ENCODE measurements at places on chromosomes 2 and 18.

- DNase-seq: no peak
Measured at GRCh38 chr2:25311865-25312575, 29.7 kb downstream of the DNMT3A start.

GRCh38 chr18:5410582-5410981 is 115.1 kb upstream of the ZBTB14 start:
- no peak for DNase-seq

GRCh38 chr2:207370646-207371045 is 159.1 kb upstream of the CREB1 start:
- DNase-seq: no peak

DNA sequence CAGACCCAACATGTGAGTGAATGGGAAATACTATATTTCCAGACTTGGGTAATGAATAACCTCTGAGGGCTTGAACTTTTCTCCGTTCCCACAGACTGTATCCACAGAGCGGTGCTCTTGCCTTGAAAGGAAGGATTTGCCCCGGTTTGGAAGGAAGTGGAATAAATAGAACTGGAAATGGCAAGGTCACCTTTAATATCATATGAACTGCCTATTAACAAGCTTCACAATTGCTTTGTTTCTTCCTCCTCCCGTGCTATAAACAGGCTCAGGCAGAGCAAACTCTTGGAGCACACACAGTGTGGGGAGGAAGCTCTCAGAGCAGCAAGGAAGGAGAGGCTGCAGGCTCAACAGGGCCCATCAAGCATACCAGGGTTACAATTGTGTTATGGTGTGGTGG is 28.5 kb upstream of the DARS1 start:
- no peak for DNase-seq

- DNase-seq: no peak
Measured at GRCh38 chr2:64591188-64591587, 62.5 kb downstream of the SERTAD2 start.

DNA sequence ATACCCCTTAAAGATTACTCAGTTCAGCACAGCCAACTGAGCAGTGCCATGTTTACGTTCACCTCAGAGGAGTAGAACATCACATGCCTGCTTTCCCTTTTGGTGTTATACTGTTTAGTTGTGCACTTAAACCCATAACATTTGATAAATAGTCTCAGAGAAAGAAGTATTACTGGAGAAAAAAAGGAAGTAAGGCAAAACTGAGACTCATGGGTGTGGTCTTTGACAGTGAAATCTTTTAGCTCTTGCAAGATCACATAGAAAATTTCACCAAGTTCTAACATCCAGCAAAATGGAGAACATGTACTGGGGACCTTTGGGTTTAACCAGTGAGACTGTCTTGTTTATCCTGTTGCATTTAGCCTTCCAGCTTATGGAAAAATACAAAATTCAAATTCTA is 5.6 kb downstream of the TANK start:
- DNase-seq: no peak

DNA sequence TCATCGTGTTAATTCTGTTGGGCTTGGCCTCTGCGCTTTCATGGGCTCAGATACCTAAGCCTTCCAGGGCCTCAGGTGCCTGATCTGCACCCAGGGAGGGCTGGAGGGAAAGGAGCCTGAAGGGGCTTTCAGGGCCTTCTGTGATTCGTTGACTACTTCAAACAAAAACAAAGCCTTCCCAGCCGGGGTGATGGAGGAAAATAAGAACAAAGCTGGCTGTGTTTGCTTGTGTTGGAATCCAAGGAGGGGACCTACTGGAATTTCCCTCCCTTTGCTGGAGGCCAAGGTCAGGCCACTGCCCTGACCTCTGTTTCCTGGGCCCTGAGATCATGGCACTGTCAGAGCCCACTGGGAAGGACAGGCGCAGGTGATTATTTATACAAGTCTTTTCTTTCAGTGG is 135.3 kb downstream of the KLHL29 start:
- no peak for DNase-seq

DNA sequence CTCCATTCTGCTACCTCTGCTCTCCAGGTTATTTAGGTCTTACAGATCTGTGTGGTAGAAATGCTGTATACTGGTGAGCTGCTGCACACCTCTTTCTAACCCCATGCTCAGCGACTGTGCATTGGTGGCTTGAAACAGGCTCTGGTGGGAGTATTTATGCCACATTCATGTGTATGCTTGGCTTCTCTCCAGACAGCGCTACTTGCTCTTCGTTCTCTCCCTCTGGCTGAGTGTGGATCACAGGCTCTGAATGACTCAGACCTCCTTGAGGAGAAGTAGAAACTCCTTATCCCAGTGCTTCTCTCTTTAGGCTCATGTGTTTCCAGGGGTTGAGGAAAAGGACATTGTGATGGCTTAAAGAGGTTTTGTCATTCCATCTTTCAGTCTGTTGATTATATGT is 54.9 kb downstream of the FHOD3 start:
- peak; percentile 74 for DNase-seq

GRCh38 chr2:182422864-182423263 is 4.0 kb downstream of the PDE1A start:
- no peak for DNase-seq

GRCh38 chr2:126638746-126639145 is 17.2 kb upstream of the GYPC start:
- DNase-seq: no peak

GRCh38 chr2:28613186-28613585 is 117.3 kb downstream of the PLB1 start:
- DNase-seq: no peak

- DNase-seq: no peak
Measured at GRCh38 chr18:60982329-60982695, 350.9 kb upstream of the CDH20 start.

- peak; percentile 62 for DNase-seq
Measured at GRCh38 chr2:25877431-25878360, 591 bp downstream of the ASXL2 start.

GRCh38 chr2:67015681-67016080 is 381.5 kb upstream of the ETAA1 start:
- no peak for DNase-seq

DNA sequence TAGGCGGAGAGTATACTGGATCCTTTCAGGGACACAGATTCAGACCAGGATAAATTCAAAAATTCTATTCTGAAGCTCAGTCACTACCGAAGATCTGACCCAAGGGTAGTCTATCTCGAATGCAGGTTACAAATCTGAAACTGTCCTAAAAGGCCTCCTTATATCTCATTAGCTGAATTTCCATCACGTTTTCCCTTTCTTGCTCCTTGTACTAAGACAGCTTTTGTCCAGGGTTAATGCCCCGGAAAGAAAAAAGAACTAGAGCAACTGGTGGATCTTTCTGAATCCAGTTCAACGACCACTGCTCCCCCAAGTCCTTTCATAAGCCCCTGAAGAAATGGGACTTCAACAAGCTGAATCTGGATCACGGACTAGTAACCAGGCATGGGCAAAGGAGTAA is 97.5 kb upstream of the CCDC85A start:
- no peak for DNase-seq

GRCh38 chr2:47917276-47917961 is 11.1 kb upstream of the FBXO11 start:
- DNase-seq: no peak

DNA sequence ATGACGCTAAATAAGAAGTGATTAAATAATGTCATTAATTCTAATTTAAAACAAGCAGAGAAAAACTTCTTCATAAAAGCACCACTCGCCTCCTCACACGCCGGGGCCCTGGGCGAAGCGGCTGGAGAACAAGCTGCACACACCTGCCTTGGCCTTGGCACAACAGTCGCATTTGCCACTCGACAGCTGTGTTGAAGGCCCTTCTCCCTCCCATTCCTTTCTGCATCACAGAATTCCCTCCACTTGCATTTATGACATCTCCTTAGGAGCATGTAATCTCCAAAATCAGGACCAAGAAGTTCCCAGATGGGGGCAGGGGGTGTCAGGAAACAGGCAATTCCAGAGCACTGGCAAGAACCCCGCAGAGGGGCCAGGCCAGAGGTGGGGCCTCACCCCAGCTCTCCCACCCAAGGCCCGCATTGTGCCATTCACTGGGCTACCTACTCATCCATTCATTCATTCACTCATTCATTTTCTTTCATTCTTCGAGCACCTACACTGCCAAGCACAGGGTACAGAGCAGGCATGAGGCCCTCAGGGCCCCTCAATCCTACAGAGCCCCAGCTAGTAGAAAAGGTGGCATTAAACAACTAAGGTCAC is 6.4 kb downstream of the HDAC4 start:
- no peak for DNase-seq

GRCh38 chr2:65437392-65438135 is 5.2 kb upstream of the SPRED2 start:
- no peak for DNase-seq

DNA sequence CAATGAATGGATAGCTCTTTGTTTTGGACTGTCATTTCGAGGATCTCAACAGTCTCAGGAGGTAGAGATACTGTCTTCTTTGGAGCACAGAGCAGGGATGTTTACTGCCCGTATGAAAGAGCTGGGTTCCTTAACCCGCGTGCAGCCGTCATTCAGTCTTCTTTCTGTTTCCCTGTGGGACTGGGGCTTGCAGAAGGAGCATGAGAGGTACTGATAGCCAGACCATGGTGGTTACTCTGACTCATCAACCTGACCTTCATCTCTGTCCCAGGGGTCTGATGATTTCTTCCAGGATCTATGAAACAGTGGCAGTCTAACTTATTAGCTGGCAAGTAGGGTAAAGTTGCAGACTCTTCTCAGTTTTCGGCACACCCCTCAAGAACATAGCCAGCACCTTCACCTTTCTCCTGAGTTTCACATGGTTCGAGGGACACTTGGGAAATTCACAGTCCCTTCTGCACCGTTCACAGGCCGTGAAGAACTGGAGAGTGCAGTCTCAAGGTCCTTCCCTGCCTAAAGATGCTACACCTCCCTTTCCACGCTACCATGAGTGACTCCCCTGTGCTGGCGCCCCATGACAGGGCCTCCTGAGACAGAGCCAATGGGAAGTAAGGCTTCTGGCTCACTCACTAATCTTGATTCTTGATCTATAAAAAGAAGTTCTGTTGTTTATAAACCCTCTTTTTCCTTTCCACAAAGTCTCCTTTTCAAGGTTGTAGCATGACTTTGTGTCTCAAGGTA is 226.2 kb downstream of the MC4R start:
- DNase-seq: no peak

GRCh38 chr18:23194997-23195957 is 60.0 kb downstream of the CABLES1 start:
- DNase-seq: no peak

GRCh38 chr2:74333175-74333574 is 10.0 kb downstream of the SLC4A5 start:
- peak; percentile 31 for DNase-seq

- no peak for DNase-seq
Measured at GRCh38 chr2:102368461-102369109, 13.0 kb downstream of the IL18R1 start.

GRCh38 chr2:201955231-201955630 is 78.4 kb upstream of the FZD7 start:
- no peak for DNase-seq

DNA sequence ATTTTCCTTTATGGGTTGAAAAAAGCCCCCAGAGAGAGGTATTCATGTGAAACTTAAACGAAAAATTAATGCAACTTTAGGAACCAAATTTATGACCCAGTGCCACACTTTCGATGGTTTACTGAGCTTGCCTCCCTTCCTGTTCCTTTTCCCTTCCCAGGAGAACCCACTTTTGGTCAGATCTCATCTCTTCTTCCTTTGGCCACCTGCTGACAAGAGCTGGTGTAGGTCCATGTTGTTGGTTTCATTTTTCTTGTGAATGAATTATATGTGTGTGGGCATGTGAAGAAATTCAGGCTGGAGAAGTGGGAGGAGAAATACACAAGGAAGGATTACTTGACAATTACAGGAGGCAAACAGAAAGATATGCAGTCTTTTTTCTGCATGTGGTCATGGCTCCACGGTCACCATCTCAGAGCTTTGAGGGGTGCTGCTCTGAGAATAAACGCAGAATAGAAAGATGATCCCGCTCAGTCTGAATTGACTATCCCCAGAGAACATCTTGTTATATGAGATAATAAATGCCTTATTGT is 111.3 kb upstream of the TCF4 start:
- DNase-seq: no peak

DNA sequence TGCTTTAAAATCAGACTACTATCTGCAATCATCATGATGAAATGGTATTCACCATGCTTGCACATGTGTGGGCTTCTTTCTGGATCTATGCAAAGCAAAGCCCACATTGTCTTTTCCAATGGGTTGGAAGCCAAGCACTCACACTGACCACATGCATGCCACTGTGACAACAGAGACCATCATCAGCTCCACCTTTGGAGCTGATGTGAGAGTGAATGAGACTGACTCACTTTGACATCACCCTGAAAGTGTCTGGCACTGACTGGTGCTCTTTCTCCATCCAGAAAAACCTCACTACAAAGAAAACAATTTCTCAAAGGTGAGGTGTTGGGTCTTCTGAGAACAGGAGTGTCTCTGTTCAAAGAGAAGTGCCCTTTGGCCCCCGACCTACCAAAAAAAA is 4.7 kb downstream of the MYO5B start:
- DNase-seq: peak; percentile 36

GRCh38 chr2:108367561-108368175 is 10.1 kb upstream of the SULT1C4 start:
- no peak for DNase-seq

DNA sequence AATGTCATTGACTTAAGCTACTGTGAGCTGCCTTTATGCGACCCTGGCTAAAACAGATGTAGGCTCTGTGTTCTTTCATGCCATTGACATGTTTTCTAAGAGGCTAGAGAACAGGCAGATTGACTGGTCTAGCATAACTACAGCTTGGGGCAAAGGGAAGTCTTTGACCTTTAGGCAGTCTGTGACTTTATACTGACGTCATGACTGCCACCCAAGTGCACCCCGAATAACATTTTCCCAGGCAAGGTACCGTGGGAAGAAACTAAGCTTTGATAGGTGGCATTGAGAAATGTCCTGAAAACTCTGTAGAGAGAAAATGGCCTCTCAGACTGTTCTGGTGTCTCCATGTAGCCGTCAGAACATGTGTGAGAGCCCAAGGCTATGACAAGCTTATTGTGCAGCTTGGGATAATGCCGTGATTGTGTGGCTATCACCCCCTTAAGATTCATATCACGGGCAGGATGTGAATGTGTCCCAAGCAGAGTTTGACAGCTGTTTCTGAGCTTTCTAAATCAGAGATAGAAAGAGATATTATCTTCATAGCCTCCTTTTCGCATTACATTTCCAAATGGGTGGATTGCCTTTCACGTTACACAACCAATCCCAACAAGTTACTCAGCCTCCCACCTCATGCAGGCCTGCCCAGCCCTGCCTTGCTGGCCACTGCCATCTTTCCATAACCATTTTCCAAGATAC is 672.2 kb upstream of the ACVR2A start:
- no peak for DNase-seq

DNA sequence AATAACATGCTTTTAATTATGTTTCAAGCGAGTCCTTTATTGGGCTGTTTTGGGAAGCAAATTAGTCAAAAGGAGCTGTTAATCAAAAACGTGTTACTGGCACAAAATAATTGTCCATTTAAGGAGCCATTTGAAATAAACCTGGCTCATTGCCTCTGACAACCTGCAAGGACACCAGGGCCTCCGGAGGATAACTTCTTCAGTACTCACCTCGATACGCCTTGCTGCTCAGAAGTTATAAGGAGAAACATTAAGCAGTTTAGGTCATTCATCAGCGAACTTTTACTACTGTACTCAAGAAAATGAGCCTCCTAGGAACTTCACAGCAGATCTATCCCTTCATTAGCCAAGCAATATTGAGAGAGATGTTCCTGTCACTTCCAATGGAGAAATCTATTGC is 1579.2 kb upstream of the ACVR2A start:
- no peak for DNase-seq

- DNase-seq: no peak
Measured at GRCh38 chr2:40189881-40190280, 262.0 kb downstream of the SLC8A1 start.

- DNase-seq: peak; percentile 26
Measured at GRCh38 chr2:88709181-88709631, 17.7 kb downstream of the RPIA start.

Data from HCEC 1CT (cell line).